ENCODE measurements at places on chromosomes 11 and 22. TPM values are rescaled to one million over a fixed set of nuclear protein-coding genes. Genes with fewer than 3 reads are reported as not detected.

The BRSK2 gene
- 0.98 TPM for polyA plus RNA-seq

The MPEG1 gene
- 5.9 TPM for polyA plus RNA-seq

The DDIAS gene
- polyA plus RNA-seq: 7.1 TPM

The FAM76B gene
- 53.2 TPM for polyA plus RNA-seq

GRCh38 chr11:2190657-2191471, 19.2 kb upstream of the TH start:
- no peak for DNase-seq

DNA sequence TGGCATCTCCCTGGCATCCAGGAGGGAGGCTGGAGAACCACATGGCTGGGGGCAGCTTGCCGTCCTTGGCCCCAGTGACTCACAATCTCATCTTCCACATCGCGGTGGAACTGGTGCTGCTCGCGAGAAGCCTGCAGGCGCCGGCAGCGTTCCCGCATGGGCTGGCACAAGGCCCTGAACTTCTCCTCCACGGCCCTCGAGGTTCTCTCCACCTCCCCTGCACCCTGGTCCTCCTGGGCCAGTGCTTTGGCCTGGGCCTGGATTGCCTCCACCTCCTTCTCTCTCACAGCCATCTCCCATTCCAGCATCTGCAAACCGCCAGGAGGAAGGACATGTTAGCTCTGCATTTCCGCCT, 16.3 kb upstream of the RBM4B start:
- no peak for DNase-seq

DNA sequence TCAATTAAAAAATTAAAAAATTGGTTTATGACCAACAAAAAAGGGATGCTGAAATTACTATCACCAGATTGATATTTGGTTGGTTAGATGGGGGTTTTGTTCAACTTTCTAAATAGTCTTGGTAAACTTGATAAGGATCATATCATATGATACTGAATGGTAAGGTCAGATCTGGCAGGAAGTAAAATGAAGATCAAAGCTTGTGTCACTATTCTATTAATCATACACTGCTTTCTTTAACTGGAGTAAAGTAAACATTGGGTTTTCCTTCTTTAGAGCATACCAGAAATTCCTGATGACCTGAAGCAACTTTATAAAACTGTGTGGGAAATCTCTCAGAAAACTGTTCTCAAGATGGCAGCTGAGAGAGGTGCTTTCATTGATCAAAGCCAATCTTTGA, 40.2 kb downstream of the RRM1 start:
- DNase-seq: no peak
